CD4-positive, alpha-beta T cell treated with Interleukin-15 for 4 hours (primary cell): ENCODE measurements at places on chromosomes 4 and X.

- no peak for DNase-seq
Measured at GRCh38 chr4:116272336-116272735, 813.0 kb downstream of the TRAM1L1 start.

DNA sequence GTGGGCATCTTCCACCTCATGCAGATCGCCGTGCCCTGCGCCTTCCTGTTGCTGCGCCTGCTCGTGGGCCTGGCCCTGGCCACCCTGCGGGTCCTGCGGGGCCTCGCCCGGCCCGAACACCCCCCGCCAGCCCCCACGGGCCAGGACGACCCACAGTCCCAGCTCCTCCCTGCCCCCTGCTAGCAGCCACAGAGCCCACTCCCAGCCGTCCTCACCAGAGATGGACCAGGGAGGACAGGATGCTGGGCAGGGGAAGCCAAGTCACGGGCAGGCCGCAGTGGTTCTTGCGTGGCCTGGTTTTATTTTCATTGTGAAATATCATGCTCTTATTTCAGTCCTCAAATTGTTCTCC is 15.1 kb downstream of the DGKQ start:
- no peak for DNase-seq

DNA sequence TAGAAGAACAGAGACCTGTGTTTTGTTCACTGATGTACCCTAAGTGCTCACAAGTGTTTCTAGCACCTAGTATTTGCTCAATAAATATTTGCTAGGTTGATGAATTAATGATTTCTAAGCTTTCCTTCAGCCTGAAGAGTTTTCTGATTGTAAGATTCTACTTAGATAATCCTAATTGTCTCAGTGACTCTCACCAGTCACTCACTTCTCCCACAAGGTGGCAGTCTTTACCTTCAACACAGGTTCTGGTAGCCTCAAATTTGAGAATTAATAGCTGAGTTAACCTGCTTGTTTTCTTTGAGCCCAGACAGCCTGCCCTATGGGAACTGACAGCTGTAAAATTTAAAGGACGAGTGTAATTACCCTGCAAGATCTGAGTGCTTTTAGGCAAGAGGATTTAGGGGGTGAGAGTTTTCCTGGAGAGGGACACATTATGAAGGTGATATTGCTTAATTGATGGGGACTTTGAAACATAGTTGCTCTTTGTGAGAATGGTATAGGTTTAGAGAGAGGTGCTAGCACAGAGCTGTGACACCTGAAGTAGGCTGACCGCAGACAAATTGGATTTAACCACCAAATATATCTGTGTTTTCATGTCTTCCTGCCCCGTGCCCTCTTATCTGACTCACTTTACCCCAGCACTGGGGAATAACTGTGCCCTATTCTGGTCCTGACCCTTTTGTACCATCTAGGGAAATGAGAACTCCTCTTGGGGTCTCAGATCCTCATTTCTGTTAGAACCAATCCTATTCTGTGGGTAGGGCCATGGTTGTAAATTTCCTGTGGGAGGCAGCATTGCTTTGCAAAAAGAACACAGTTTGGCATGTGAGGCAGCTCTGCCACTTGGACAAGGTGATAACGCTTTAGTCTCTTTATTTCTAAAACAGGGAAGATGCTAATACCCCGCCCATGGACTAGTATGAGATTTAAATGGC is 27.7 kb downstream of the CD38 start:
- DNase-seq, result peak; percentile 67

DNA sequence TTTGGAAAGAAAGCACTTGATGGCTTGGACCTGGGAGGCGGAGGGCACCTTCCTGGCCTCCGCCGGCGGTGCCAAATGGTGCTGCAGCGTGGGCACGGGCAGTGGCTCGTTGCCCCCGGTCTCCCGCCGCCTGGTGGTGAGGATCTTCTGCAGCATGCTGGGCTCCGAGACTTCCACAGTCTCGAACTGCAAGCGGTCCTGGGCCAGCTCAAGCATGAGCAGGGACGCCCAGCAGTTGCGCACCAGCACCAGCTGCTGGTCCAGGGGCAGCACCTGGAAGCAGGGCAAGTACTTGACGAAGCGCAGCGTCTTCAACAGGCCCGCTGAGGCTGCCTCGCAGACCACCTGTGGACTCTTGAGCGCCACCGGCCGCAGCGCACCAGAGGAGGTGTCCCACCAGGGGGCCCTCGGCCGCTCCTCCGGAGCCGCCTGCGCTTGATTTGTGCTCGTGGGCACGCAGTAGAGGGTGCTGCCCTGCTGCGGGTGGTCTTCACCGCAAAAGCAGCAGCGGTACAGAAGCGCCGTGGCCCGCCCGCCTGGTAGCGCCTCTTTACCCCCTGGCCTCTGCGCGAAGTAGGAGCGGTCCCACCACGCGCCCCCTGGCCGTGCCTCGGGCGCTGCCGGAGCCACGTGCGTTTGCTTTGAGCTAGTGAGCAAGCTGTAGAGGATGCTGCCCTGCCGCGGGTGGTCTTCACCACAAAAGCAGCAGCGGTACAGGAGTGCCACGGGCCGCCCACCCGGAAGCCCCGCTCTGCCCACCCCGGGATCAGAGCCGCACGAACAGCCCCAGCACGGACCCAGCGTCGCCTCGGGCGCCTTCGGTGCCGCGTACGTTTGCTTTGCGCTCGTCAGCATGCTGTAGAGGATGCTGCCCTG is 689 bp downstream of the NR0B1 start:
- DNase-seq, result no peak
